Cortex of kidney (tissue), 1 donor: ENCODE measurements at places on chromosomes 11 and 22.

- no peak for DNase-seq
Measured at GRCh38 chr11:118633979-118634378, 26.6 kb downstream of the PHLDB1 start.

DNA sequence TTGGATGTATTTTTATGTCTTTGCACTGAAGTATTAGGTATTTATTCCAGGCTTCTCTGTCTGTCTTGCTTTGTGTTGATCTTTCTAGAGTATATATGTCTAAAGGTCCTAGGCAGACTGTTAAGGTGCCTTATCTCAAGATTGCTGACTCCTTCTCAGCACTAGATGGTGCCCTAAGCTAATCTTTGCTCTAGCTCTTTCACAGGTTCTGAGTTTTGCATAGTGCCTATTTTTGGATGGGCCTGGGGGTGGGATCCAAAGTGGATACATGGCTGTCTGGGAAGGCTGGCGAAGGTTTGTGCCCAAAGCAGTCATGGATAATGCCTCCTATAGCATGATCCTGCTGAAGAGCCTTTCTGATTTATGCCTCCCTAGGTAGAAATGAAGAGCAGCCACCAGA is 154.9 kb downstream of the TRPC6 start:
- no peak for DNase-seq

GRCh38 chr22:35479985-35480550 is 60.6 kb upstream of the RASD2 start:
- no peak for DNase-seq

DNA sequence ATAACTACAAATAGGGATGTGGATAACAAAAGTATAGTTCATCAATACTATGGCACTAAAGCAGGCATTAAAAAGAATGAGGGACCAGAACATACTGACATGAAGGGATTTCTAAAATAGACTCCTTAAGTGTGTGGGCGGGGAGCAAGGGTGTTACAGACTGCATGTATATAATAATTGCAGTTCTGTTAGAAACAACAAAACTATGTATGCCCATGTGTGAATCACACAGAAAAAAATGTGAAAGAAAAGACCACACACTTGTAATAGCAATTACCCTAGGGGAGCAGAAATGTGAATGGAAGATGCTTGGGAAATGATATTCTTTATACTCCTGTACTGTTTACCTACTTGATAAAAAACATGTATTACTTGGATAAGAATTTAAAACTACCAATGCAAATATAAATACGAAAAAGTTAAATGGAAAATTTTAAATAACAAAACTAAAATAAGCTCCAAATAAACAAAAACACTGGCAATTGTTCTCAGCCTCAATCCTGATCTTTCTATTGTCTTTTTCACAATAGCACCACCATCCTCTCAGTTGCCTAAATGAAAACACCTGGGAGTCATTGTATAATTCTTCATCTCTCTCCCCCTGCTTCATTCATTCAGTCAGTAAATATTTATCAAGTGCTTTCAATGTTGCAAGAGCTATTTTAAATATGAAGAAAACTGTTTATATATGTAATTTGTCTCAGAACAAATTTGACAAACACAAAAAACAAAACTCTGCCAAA is 129.8 kb downstream of the FCHSD2 start:
- DNase-seq = no peak

- no peak for DNase-seq
Measured at GRCh38 chr11:128757886-128758612, 64.2 kb downstream of the FLI1 start.

DNA sequence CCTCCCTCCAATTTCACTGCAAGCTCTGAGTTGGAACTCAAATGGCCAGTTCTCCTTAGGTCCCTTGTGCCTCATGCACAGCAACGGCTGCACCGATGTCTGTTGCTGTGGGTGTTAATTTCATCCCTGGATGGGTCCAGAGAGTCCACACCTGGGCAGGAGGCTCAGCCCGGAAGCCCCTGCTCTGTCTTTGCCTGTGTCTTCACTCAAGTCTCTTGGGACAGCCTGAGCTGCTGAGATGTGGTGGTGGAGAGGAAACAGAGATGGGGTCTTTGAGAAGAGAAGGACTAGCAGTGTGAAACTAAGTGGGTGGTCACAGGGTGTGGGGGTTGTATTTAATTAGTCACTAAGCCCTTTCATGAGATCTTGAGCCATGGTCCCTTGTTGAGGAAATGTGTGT is 109.3 kb downstream of the NECTIN1 start:
- DNase-seq = no peak

GRCh38 chr11:43359422-43359818 is 700 bp downstream of the TTC17 start:
- no peak for DNase-seq

GRCh38 chr11:42552786-42553185 is 759.0 kb upstream of the API5 start:
- no peak for DNase-seq

DNA sequence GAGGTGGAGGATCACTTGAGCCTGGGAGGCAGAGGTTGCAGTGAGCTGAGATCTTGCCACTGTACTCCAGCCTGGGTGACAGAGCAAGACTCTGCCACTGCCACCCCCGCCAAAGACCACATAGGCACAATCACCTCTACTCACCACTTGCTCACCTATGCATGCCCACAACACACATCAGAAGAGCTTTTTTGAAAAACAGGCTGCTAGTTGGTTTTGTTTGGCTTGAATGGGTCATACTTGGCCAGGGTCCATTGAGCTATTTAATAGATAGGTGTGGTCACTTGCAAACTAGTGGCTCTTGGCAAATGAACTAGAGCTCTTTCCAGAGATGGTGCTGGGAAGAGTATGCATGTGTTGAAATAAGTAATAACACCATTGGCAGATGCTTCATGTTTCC is 80.1 kb downstream of the EMSY start:
- DNase-seq = no peak

- DNase-seq = no peak
Measured at GRCh38 chr11:69839516-69839915, 20.3 kb upstream of the FGF3 start.

DNA sequence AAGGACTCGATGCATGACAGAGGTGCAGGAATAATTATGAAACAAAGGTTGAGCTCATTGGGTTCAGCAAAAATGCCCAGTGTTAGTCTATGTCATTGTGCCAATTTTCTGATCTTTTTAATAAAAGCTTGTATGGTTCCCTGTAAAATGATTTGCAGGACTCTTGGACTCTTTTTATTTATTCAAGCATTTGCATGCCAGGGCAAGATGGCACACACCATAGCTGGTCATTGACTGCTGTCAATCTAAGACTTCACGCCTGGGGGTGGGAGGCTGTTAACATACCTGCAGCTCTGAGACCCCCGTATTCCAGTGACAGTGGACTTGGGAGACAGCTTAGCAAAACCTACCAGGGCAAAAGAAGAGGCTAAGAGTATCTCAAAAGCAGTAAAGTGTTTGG is 32.0 kb upstream of the ANO1 start:
- no peak for DNase-seq

DNA sequence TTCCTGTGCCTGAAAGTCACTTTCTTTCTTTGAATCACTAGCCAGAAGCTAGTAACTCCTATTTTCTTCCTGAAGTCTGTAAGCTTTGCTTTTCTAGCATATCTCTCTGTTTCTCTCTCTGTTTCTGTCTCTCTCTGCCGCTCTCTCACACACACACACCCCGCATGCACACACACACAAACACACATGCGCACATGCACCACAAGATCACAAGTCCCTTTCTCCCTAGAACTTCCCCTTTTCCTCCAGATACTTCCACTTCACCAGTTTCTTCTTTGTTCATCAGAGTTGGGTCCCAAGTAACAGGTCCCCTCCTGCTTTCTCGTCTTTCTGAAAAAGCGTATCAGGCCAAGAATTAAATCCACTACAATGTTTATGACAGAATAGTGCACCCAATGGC is 148.5 kb upstream of the HSD17B12 start:
- no peak for DNase-seq

DNA sequence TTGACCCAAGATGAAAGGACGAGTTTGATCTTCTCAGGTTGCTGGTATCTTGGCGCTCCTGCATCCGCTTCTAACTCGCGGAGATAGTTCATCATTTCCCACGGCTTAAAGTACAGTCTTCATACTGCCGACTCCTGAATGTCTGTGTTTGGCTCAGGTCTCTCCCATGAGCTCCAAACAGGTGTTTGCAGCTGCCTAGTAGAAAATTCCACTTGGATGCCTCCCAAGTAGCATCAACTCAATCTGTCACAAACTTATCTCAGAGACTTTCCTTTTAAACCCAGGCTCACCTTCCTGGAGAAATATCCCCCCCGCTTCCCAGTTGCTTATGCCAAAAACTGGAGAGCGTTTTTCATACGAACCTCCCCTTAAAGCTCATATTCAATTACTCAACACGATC is 986.5 kb downstream of the TBC1D22A start:
- DNase-seq = no peak

- no peak for DNase-seq
Measured at GRCh38 chr22:50545522-50546325, at the start of gene KLHDC7B. TSS of gene KLHDC7B (plus strand) at chr22:50545899. CDS start at chr22:50546244, 345 bp downstream.

- DNase-seq = no peak
Measured at GRCh38 chr11:965206-965775, 39.6 kb downstream of the AP2A2 start.

- DNase-seq = no peak
Measured at GRCh38 chr11:79331203-79331901, 109.5 kb downstream of the TENM4 start.

DNA sequence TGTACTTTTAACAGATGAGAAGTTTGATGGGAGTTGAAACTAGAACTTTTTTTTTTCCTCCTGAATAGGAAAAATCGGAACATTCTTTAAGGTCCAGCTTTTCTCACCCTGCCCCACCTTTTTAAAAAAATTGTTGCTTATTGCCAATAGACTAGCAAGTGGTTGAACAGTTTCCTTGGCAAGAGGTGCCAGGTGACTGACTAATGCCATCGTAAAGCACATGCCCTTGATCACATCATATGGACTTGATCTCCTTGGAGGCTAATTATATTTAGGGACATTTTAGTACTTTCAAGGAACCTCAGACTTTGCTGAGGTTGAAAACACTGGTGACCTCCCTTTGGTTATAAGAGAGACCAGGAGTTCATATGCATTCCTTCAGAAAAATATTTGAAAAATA is 57.6 kb downstream of the MTMR3 start:
- no peak for DNase-seq

- DNase-seq = no peak
Measured at GRCh38 chr11:118111019-118111743, 24.4 kb upstream of the SMIM35 start.

DNA sequence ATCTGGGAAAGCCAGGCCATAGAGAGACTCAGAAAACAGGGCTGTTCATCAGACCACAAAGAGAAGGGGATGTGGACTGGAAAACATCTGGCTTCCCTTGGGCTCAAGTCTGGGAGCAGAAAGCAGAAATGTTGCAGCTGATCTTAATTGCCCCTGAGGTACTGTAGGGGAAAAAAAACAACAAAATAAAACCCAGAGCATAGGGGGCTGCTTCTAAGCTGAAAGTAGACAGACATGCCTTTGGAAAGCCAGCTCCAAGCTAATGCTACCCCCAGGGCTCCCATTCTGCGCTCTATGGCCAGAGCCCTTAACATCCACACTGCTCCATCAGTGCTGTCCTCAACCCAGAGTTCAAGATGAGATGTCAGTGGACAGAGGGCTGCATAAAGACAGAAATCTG is 2.0 kb upstream of the PACSIN3 start:
- no peak for DNase-seq

DNA sequence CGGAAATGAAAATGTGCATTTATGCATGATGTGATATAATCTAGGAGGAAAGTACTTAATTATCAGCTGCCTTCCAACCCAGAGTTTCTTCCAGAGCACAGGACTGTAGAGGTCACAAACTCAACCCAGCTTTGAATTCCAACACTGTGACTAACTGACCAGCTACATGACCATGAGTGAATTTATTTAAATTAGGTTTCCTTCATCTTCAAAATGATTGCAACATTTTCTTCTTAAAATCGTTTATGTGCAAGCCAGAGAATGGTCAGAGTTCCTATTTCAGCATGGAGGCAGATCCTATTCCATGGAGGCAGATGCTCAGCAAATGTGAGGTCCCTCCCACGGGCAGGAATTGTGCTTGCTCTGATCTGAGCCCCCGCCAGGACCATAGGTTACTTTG is 42.4 kb downstream of the OSBP start:
- DNase-seq = no peak

- no peak for DNase-seq
Measured at GRCh38 chr11:100560606-100561005, 126.5 kb upstream of the ARHGAP42 start.

GRCh38 chr22:20787746-20788626 is 14.1 kb downstream of the SERPIND1 start:
- no peak for DNase-seq

DNA sequence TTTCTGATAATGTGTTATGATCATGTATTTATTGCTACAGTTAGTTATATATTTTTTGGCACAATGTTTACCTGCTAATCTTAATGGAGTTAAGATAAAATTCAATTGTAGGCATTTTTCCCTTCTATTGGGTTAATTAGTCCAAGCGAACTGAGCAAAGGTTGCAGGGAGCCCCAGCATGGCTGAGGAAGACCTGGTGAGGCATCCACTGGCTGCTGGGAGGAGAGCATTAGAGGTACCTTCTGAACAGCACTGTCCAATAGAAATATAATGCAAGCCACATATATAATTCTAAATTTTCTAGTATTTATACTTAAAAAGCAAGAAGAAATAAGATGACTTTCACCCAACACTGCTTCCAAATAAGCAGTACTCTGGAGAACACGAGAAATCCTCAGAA is 689 bp upstream of the TMEM126A start:
- DNase-seq = no peak

- DNase-seq = no peak
Measured at GRCh38 chr11:78189174-78189724, 530 bp downstream of the USP35 start.

DNA sequence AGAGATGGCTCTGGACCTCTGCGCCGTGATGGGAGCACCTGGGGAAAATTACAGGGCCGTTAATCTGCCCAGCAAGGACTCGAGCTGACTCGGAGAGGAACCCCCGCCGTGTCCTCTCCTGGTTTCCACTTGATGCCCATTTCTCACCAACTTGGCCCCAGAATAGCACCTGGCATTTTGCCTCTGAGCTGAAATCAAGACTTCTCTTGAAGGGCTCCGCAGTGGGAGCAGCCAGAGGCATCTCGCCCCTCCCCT is 19.0 kb upstream of the CABP7 start:
- no peak for DNase-seq

DNA sequence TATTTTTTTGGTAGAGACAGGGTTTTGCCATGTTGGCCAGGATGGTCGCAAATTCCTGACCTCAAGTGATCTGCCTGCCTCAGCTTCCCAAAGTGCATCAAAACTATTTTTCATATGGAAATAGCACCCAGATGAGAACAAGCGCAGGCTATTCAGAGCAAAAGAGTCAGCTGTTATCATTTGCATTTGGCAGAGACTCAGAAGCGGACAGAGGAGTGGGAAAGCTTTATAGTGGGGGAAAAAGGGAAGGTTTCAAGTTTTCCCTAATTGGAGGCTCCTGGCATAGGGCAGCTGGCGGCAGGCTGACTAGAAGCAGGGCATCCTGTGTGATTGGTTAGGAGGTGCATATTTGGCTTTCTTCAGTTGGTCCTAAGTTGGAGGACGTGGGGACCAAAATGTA is 20.2 kb downstream of the ATG13 start:
- no peak for DNase-seq
